ENCODE measurements at places on chromosomes 5 and 9.

DNA sequence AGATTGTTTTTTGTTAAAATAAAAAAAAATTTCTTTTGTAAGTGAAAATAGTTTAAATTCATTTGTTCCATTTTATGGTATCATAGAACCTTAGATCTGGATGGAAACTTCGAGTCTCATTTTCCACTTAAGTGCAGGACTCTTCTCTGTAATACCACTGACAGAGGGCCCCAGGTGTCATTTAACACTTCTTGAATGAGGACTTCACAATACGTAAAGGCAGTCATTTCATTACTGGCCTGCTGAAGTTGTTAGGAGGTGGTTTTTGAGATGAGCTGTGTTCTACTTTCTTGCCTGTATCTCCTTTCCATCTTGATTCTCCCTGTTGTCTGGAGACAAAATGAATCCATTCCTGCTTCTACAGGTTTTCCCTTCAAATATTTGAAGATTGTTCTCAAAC is 455.3 kb downstream of the DMRT2 start:
- no peak for DNase-seq

GRCh38 chr5:120576588-120576987 is 112.5 kb downstream of the PRR16 start:
- no peak for DNase-seq

- no peak for DNase-seq
These were observed 427 bp downstream of the RBM27 start for GRCh38 chr5:146203872-146204192.

GRCh38 chr5:58294598-58295305 is 165.1 kb downstream of the PLK2 start:
- DNase-seq, result no peak

DNA sequence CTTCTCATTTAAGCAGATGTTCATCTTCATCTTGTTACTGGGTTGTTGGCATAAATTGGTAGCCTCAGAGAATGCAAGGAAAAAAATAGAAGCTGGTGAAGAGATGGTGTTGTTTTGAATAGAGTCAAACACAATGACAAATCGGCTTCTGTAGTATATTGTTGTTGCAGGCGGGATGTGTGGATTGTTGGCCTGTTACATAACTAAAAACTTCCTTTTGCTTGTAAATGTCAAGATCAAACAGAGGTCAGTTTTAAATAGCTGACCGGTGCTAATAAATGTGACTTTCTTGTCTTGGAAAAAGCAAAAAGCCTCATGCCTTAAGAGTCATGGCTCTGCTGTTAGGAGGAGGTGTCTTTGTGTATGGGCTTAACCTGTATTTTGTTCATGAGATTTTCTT is 59.2 kb downstream of the CCDC192 start:
- no peak for DNase-seq

- no peak for DNase-seq
These were observed 45.5 kb downstream of the ECPAS start for GRCh38 chr9:111438541-111439235.

DNA sequence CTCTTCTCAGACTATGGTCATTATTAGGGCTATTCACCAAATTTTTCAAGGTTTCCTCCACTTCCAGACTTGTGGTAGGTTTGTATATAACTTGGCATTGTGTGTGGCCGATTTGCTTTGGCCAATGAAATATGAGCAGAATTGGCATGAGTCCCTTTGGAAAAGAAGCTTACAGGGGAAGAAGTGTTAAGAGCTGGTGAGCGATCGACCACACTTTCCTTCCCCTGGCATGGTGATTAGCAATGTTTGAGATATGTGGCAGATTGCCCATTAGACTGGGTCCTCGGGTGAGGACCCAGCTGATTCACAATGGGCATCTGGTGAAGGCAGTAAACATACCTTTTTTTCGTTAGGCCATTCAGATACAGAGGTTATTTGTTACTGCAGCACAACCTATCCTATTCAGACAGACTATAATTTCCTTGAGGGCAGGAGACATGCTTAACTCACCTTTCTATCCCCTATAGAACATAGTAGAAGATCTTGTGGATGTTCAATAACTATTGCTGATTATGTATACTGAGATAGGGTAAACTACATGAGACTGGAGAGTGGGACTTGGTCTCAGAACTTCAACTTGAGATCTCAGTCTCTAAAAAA is 62.8 kb upstream of the KLF9 start:
- DNase-seq, result no peak

DNA sequence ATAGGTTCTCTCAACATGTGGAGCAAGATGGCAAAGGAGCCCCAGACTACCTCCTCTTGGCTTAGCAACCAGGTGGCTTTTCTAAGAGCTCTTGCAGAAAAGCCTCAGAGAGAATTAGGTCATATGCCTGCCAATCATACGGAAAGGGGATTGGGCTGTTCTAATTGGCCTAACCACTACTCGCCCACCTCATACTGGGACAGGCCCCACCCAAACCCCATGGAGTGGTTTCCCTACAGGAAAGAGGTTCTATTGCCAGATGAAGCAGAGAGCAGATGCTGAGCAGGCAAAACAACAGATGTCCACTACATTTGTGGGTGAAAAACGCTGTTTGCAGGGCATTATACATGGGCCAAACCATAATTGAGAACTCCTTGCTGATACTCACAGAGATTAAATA is 29.0 kb downstream of the ABLIM3 start:
- no peak for DNase-seq

DNA sequence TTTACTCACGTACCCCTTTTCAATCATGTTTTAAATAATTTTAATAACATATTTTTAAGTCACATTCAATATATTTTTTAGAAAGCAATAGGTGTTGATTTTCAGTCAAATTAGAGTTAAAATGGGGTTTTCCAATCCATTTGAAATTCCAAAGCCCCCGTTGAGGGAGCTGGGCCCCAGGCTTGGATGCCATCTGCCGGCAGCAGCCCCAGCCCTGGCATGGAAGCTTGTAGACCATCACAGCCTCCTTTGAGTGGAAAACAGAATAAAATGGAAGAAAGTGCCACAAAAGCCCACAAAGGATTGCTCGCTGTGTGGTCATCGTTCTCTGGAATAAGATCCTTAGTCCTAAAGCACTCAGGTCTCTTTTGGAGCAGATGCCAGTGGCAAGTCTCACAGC is 81.4 kb downstream of the SEMA5A start:
- DNase-seq, result no peak

GRCh38 chr9:92234514-92234913 is 59.0 kb downstream of the IARS1 start:
- no peak for DNase-seq

GRCh38 chr9:84340535-84340934 is at the start of gene SLC28A3:
Gene SLC28A3, minus strand, starts transcription at chr9:84340758. Its CDS starts 125 bp downstream, at chr9:84340633.
- DNase-seq, result no peak

- no peak for DNase-seq
These were observed 575.8 kb upstream of the CLINT1 start for GRCh38 chr5:158434749-158435148.

DNA sequence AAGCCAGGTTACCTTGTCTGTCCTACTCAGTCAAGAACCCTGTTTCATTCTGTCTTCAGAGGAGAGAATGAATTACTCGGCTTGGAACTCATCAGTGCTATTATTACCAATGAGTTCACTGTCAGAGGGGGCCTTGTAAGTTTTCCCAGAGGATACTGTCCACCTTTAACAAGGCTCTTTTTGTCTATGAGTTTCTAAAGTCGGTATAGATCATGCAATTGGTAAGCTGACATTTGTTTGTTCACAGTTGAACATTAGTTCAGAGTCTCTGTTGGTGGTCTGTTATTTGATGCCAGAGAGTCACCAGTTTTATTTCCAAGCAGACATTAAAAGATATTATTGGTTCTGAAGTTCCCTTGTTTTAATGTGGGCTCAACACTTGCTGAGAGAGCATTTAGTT is 58.1 kb upstream of the DHFR start:
- no peak for DNase-seq

DNA sequence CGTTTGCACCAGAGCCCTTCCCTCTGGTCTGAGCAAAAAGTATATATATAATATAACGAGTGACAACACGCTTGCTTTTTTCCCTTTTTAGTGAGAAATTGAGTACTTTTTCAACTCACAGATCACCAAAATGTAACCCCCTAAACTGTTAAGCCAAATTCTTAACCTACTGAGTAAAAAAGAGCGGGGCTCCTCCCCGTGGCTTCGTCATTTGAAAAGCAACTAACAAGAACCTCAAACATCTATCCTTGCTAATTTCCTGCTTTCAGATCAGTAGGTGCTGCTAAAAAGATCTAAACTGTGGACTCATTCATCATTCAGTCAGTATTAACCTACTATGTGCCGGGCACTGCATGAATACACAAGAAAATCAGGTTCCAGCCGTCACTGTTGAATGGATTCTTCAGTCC is 1.0 kb upstream of the PTBP3 start:
- DNase-seq, result peak; percentile 44

DNA sequence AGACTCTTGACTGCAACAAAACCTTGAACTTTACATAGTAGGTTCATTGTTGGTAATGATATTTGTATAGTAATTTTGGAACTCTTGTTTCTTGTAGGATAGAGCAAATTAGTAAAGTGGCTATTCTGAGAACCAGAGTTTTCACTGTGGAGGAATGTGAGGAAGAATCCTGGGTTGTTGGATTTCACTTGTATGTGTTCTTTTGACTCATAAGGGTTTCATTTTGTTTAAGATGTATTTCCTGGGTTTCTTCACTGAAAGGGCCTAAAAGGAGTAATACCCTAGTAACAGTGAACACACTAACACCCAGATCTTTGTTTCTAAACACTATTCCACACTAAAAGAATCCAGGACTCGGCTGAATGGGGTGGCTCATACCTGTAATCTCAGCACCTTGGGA is 20.1 kb downstream of the TTC1 start:
- DNase-seq, result no peak

DNA sequence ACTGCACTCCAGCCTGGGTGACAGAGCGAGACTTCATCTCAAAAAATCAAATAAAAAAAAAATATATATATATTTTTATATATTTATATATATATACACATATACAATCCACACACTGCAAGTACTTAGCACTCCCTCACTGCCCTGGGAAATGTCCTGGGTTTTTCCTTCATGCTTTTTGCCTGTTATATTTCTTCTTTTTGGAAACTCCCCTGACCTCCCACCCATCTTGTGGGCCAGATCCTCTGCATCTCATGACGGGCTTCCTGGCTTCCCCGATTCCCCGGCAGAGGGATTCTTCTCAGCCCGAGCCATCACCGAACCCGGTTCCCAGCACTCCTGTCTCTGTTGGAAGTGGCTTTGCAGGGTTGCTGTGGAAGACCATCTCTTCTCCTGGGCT is 39.5 kb upstream of the NCS1 start:
- DNase-seq, result no peak

DNA sequence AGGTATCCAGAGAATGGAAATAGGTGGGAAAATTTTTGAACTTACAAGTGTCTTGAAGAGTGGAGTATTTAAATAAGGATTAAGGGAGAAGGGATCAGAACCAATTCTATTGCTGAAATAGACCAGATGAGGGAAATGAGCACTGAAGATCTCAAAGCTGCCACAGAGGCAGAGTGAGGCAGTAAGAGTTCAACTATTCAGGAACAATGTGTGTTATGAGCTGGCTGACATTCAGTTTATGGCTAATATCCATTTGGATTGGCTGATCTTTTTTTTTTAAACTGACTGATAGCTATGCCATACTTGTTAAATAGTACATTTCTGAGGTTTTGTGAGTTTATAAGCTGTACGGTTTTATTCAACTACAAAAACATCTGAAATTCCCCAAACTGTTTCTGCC is 95.3 kb upstream of the GNA14 start:
- no peak for DNase-seq
